ENCODE measurements at places on chromosomes 16 and 17. TPM values are rescaled to one million over a fixed set of nuclear protein-coding genes. Genes with fewer than 3 reads are reported as not detected.

DNA sequence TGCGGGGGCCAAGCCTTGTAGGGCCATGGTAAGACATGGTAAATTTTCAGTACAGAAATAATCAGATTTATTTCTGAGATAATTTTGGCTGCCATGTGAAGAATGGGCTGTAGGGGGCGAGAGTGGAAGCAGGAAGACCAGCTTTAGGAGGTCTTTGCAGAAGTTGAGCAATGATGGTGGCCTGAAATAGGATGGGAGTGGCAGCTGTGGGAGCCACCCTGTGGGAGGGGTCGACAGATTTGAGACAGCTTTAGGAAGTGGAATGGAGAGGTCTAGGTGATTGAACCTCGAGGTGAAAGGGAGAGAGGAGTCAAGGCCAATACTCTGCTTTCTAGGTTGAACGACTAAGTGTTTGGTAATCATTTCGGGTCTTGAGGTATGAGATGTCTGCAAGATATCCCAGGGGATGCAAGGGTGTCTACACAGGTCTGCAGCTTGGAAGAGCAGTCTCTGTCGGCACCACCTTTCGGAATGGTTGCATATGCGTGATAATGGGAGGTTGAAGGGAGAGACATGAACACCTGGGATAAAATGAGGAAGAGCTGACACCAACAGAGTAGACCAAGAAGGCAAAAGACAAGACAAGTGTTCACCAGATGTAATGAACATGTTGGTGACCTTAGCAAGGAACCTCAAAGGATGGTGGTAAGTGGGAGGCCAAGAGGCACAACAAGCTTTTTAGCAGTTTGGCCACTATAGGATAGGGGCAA is 4.2 kb upstream of the ATXN7L3 start:
- H3K27ac ChIP-seq = no peak overlapping the region
- DNase-seq = no peak
- peaks cover 25% of the 10 kb centered on the region for H3K36me3 ChIP-seq
- peaks cover 7% of the 10 kb centered on the region for H3K4me1 ChIP-seq
- H3K4me3 ChIP-seq = no peak overlapping the region

DNA sequence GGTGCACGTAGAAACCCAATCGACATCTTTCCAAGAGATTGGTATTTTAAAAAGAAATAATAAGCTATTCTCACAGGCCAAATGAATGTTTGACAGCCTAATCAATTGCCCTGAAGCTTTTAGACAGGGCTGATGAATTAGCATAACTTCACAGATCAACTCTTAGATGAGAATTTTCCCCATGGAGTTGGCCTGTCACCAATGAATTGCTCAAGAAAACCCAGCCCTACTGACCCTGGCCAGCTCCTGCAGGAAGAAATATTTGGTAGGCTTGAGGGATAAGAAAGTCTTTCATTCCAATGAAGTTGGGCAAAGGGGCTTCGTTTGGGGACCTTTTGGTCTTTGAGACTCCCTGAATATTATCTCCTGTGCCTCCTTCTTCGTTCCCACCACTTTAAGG is 23.4 kb upstream of the SEC14L1 start:
- DNase-seq = no peak
- H3K4me3 ChIP-seq = no peak overlapping the region
- H3K36me3 ChIP-seq = no peaks in the 10 kb centered on the region
- H3K4me1 ChIP-seq = peaks cover 25% of the 10 kb centered on the region
- peak overlapping the region; percentile 69 for H3K27ac ChIP-seq

- no peaks in the 10 kb centered on the region for H3K36me3 ChIP-seq
- DNase-seq = no peak
- no peaks in the 10 kb centered on the region for H3K4me1 ChIP-seq
- H3K27ac ChIP-seq = no peak overlapping the region
- no peak overlapping the region for H3K4me3 ChIP-seq
- peaks cover under 1% of the 10 kb centered on the region for H3K27me3 ChIP-seq
Measured at GRCh38 chr17:8720596-8720995, 24.0 kb downstream of the CCDC42 start.

- no peak overlapping the region for H3K4me3 ChIP-seq
- H3K27ac ChIP-seq = no peak overlapping the region
- no peaks in the 10 kb centered on the region for H3K27me3 ChIP-seq
- no peak for DNase-seq
- no peaks in the 10 kb centered on the region for H3K4me1 ChIP-seq
- peaks cover 53% of the 10 kb centered on the region for H3K36me3 ChIP-seq
Measured at GRCh38 chr16:69874271-69874670, 76.9 kb upstream of the CLEC18A start.

DNA sequence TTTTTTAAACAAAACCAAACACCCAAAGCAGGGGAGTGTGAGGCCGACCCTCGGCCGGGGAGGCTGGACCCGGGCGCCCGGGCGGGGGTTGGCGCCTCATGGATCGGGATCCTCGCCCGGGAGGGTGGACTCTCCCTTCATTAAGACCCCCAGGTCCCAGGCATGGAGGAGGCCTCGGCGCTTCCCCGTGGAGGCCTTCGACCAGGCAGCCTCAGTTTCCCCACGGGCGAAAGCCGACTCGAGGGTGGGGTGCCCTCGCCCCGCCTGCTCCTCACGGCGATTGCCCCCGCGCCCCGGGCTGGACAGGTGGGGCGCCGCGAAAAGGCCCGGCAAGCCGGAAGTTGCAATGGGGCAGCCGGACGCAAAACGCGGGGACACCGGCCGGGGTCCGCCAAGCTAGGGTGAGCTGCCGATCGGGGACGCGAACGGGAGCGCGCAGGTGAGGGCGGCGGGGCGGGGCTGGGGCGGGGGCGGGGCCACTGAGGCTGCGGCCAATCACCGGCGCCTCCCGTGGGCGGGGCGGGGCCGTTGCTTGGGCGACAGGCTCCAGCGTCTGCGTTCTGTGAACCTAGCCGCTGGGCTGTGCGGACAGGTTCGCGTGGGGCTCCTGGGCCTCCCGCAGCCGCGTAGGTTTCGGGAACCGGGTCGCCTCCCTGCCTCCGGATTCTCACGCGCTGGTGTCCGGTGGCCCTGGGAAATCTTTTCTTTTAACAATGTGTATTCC is 6.0 kb upstream of the ZNF205 start:
- H3K36me3 ChIP-seq = peaks cover 10% of the 10 kb centered on the region
- peak overlapping the region; percentile 87 for H3K4me3 ChIP-seq
- H3K4me1 ChIP-seq = peaks cover 13% of the 10 kb centered on the region

GRCh38 chr17:40883626-40884334 is 1.3 kb downstream of the KRT20 start:
- DNase-seq = no peak
- peaks cover 4% of the 10 kb centered on the region for H3K27me3 ChIP-seq
- H3K27ac ChIP-seq = no peak overlapping the region
- no peaks in the 10 kb centered on the region for H3K36me3 ChIP-seq

Gene OR1A1
- total RNA-seq = not detected

Gene HOXB8
- not detected for total RNA-seq

Gene KCTD11
- 5.0 TPM for total RNA-seq

Gene VPS35L
- 27.8 TPM for total RNA-seq

Gene SMPD3
- 0.17 TPM for total RNA-seq

All from psoas muscle (tissue), 8 donors.